ENCODE measurements at places on chromosomes 12 and 14.

GRCh38 chr12:103841690-103842584 is 903 bp upstream of the NT5DC3 start:
- peak; percentile 16 for DNase-seq

DNA sequence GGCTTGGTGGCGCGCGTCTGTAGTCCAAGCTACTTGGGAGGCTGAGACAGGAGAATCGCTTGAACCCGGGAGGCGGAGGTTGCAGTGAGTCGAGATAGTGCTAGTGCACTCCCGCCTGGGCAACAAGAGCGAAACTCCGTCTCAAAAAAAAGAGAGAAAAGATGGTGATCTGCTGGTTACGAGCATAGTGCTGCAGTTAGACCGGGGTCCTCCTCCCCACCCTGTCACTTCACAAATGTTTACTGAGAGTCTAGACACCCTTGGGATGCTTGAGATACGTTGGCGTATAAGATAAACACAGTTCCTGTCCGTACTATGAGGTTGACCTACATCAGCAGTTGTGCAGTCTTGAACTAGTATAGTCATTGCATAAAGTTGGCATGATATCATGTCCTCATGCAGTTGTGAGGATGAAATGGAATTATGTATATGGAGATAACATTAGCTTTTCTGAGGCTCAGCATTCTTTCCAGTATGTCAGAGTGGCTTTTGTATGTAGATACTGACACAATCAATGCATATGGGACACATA is 787 bp downstream of the ACAD10 start:
- no peak for DNase-seq

DNA sequence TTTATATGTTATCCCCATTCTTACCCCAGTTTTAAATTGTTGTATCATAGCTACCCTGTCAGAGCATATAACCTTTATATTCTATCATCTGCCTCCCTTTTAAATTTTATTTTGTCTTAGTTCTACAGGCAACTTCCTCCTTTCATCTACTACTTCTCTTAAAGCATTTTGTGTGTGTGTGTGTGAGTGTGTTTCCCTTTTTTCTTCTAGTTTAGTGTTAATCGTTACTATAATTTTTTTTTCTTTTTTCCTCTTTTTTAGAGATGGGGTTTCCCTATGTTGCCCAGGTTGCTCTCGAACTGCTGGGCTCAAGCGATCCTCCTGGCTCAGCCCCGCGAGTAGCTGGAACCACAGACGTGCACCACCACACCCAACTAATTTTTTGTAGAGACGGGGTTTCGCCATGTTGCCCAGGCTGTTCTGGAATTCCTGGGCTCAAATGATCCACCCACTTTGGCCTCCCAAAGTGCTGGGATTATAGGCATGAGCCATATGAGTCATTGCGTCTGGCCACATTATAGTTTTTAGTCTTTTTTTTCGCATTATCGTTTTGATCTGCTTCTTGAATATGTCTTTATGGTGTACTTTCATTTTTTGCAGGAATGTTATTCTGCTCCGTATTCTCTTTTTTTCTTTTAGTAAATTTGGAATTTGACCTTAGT is 33.1 kb upstream of the FBXO34 start:
- DNase-seq: no peak

GRCh38 chr14:96243785-96244184 is 12.2 kb upstream of the BDKRB1 start:
- DNase-seq: no peak

GRCh38 chr12:46773586-46774321 is 52.0 kb downstream of the SLC38A4 start:
- no peak for DNase-seq

DNA sequence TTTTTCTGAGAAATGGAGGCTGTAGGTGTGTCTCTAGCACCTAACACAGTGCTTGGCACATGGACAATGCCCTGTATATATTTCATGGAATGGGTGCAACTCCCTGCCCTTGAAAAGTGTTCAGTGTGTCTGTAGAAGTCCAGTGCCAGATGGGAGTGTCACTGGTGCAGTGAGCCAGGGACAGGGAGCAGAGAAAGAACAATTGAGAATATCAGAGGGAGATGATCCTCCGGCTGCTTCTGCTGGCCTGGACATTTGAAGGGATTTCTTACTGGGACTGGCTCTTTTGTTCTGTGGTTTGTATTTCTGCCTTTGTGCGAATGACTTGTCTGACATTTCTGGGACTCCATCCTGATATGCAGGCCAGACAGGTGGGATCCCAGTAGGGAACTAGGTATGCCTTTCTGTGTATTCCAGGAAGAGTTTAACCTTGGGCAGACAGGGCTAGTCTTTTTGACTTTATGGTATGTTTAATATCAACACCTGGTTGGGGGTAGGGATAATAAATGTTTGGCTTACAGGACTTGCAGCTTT is 328.0 kb downstream of the NRXN3 start:
- DNase-seq: no peak

DNA sequence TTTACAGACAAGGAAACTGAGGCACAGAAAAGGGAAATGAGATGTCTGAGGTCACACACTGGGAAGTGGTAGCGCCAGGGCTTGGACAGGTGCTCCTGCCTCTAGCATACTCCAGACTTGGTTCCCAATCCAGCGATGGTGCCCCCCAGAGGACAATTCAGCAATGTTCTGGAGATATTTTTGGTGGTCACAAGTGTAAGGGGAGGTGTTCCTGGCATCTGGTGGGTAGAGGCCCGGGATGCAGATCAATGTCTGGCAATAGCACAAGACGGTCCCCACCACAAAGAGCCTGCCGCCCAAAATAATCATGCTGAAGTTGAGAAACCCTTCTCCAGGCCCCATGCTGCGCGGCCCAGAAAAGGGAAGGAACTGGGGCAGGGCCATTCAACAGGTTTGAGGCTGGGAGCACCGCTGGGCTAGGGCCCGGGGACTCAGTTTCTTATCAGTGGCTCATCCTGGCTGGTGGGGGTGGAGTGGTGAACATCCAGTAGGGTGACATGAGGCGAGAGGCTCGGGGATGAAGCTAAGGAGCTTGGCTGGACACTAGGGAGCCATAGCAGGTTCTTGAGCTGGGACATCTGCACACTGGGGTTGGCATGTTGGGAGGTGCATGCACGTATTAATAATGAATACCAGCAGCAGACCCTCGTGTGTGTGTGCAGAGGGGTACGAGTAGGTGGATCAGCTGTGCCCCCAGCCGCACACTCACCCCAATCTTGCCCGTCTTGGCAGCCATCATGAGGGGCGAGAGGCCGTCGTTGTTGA is 35.1 kb downstream of the TRPV4 start:
- DNase-seq: no peak

GRCh38 chr12:49903700-49904423 is at the start of gene FAIM2:
TSS of gene FAIM2 (minus strand) at chr12:49903900. CDS start at chr12:49903792, 108 bp downstream.
- no peak for DNase-seq

- no peak for DNase-seq
Measured at GRCh38 chr12:52691841-52692150, 11.5 kb downstream of the KRT77 start.

- no peak for DNase-seq
Measured at GRCh38 chr14:92755495-92755894, 7.1 kb upstream of the LGMN start.

- DNase-seq: no peak
Measured at GRCh38 chr14:90758959-90759358, 57.3 kb downstream of the TTC7B start.

DNA sequence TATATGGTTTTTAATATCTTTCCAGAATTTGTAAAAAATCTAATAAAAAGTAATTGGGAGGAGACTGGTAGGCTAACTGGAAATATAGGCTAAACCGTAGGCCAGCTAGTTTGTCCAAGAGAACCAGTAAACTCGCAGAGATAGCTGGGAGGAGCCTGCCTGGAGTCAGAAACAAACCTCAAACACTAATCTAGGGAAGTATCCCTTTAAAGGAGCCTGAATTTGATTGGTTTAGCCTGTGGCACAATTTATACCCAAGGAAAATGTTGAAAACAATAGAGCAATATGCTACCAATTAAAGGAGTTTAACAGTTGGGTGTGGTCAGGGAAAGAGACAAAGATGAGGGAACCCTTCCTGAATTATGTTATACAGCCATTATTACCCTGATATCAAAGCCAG is 109.6 kb downstream of the EML5 start:
- no peak for DNase-seq

DNA sequence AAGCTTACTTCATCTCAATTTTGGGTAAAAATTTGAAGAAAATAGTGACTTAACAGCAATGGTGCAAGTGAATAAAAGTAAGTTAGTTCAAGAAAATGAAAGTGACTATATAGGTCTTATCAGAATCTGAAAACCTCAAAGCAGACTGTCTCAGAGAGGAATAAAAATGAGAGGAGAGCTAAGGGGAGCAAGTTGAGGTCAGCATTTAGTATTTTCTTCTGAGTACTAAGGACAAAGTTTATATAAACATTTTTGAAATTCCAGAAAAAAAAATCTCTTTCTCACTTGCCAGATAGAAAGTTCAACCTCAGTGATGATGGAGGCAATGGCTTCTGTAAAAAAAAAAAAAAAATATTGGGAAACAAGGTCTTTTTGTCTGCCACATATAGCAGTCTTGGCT is 414.1 kb downstream of the NPAS3 start:
- no peak for DNase-seq

DNA sequence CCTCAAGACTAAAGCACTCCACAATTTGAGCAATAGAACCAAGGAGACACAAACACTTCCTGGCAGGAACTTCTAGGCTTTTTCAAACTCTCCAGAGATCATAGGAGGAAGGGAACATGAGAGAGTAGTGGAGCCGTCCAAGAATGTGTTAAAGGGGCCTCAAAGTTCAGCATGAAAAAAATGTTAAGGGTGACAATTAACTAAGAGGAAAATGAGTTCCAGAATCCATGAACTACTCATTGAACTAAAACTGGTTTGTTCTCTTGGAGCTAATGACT is 122.0 kb downstream of the WIF1 start:
- DNase-seq: no peak

DNA sequence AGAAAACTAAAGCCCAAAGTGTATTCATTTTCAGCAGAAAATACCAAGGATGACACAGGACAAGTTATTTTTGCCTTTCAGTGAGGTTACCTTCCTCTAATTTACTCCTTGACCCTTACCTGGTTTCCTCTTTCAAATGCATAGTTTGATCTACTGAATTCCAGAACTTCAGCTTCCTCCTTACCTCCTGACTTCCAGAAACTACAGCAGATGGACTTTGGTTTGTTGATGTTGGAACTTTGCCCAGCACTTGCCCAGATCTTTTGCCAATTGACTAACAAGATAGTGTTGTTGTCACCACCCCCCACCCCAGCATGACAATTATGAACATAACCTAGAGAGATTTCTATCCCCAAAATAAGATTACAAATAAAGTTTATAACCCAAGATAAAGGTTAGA is 63.2 kb downstream of the NAV3 start:
- no peak for DNase-seq

DNA sequence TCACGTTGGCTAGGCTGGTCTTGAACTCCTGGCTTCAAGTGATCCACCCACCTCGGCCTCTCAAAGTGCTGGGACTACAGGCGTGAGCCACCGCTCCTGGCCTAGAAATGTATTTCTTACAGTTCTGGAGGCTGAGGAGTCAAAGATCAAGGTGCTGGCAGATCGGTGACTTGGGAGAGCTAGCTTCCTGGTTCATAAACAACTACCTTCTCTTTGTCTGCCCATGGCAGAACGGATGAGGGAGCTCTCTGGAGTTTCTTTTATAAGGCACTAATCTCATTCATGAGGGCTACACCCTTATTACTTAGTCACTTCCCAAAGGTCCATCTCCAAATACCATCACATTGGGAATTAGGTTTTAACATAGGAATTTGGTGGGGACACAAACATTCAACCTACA is 38.9 kb downstream of the SLC17A8 start:
- no peak for DNase-seq

- DNase-seq: no peak
Measured at GRCh38 chr14:24321212-24321975, 10.1 kb downstream of the LTB4R start.

- DNase-seq: peak; percentile 81
Measured at GRCh38 chr12:53492830-53493609, 6.2 kb downstream of the MAP3K12 start.

DNA sequence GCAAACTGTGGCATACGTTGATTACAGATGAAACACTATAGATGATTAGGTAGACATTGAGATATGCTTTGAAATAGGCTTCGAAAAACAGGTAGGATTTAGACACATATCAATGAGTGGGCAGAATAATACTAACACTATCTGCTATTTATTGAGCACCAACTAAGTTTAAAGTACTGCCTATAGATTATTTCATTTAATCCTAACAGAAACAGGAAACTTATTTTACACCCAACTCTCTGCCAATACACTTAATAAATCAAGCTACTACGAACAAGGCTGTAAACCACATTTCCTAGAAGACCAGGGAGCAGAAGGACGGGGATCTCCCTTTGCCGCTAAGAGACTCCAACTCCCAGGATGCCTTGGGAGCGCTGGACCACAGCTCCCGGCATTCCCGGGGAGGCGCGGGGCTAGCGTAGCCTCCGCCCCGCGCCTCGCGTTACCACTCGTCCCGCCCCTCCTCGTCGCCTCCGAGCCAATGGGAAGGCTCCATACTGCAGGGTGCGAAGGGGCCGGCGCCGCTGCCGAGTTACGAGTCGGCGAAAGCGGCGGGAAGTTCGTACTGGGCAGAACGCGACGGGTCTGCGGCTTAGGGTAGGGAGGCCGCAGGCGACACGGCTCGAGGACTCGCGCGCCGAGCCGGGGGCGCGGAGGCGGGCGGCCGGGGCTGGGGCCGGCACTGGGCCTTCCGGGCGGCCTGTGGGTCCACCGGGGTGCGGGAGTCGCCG is at the start of gene VRK1:
TSS of gene VRK1 (plus strand) at position 532 of the 731 bp plus-strand sequence. CDS start 36,090 bp downstream, outside the sequence.
- peak; percentile 93 for DNase-seq

- no peak for DNase-seq
Measured at GRCh38 chr14:52835122-52835903, 43.9 kb upstream of the GNPNAT1 start.

DNA sequence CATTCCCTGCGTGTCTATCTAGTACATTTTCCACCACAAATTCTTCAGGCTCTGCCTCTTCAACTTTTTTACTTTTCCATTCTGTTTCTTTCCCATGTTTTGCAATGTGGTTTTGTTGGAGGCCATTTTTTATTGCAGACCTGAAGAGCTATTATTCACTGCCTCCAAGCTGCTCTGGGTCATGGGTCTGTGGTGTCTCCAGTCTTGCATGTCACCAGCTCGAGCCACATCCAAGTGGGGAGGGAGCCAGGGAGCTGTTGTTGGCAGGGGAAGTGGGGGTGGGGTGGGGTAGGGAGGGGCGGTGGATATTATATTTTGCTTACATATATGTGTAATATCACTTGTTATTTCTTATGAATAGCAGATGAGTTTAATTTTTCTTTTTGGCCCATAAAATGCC is 69.1 kb downstream of the VEZT start:
- no peak for DNase-seq

GRCh38 chr12:54371328-54372112 is 7.2 kb upstream of the GPR84 start:
- DNase-seq: no peak

GRCh38 chr14:49594347-49595091 is 4.2 kb upstream of the LRR1 start:
- no peak for DNase-seq

GRCh38 chr12:96520767-96521166 is 31.4 kb downstream of the CFAP54 start:
- no peak for DNase-seq

- DNase-seq: no peak
Measured at GRCh38 chr14:79573486-79573885, 637.8 kb downstream of the DIO2 start.
